ENCODE measurements at places on chromosomes 5 and 9. TPM values are rescaled to one million over a fixed set of nuclear protein-coding genes. Genes with fewer than 3 reads are reported as not detected.

ANKRD18A gene
- total RNA-seq = not detected

C1QTNF2 gene
- total RNA-seq = 0.17 TPM

WDR38 gene
- not detected for total RNA-seq

SPINK6 gene
- not detected for total RNA-seq

TMEM171 gene
- 1.3 TPM for total RNA-seq

UNC13B gene
- 34.3 TPM for total RNA-seq

CCDC183 gene
- 0.52 TPM for total RNA-seq

MORN5 gene
- not detected for total RNA-seq

DPYSL3 gene
- 146 TPM for total RNA-seq

CORO2A gene
- total RNA-seq = 0.73 TPM

Measured in smooth muscle cell of the pulmonary artery (primary cell).